ENCODE measurements at places on chromosomes 2 and 18.

DNA sequence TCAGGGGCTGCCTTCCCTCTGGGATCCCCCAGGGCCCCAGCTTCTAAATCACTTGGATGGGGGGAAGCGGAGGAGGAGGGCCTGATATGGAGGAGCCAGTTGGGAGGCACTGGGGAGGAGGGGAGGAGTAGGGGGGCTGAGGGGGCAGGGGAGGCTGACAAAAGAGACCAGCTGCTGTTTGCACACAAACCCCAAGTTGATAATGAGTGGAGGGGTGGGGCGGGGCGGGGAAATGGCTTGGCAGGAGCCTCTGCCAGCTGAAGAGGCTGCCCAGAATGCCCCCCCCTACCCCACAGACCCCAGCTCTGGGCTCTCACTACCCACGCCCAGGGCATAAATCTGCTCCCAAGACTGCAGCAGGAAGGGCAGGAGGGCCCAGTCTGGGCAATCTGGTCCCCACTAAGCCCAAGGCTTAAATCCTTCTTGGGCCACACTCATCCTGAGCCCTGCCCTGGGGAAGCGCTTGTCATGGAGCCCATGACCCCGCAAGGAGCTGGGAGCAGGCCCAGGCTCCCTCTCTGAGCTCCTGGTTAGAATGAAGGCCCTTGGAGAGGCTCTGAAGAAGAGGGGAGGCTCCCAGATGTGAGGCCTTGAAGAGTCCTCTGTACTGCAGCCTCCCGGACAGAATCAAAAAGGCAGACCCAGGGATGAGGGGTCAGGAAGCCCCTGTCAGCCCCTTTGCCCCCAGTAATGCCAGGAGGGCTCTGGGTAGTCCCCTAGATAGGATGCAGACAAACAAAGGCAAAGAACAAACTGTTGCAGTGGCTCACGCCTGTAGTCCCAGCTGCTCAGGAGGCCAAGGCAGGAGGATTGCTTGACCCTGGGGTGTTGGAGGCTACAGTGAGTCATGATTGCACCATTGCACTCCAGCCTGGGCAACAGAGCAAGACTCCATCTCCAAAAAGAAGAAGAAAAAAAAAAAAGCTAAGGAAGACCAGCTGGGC, 24.8 kb upstream of the PTMA start:
- DNase-seq, result peak; percentile 67

GRCh38 chr18:47175283-47175897, 774 bp downstream of the IER3IP1 start:
- peak; percentile 43 for DNase-seq

- DNase-seq, result peak; percentile 64
Measured at GRCh38 chr2:214410918-214411554, at the start of gene VWC2L. TSS of gene VWC2L (plus strand) at chr2:214411054. CDS start at chr2:214414194, 3,140 bp downstream.

- DNase-seq, result no peak
Measured at GRCh38 chr18:58806826-58807714, 57.6 kb upstream of the ZNF532 start.

DNA sequence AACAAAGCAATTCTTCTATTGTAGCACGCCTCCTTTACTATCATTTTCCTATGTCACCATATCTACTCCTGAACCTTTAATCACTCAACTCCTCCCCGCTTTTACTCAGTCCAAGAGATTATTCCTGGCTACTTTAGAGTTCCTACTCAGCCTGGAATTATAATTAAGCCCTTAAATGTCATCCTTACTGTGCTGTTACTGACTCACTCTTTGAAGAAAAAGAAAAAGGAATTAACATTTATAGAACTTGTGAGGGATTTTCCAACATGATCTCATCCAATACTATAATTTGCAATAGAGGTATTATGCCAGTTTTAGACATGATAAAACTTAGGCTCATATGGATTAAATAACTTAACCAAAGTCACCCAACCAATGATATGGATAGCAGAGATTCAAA, 61.7 kb downstream of the CCDC88A start:
- DNase-seq, result no peak

GRCh38 chr18:37033419-37033818, 204.5 kb downstream of the KIAA1328 start:
- DNase-seq, result no peak

DNA sequence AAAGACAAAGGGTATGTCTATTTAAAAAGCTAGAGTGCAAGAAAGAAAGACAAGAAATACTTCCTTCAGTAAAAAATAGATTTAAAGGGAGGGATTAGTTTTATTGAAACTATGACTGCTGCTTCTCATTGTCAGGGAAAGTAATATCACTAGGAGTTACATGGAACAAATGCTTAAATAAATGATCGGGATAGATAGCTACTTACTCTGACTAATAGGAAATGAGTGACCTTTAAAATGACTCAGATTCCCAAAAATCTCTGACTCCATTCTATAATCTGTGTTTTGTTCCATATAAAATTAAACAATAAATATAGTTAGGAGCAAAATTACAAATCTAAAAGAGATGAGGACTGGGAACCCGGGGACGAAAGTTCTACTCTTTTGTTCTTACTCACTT, 669.3 kb downstream of the NR4A2 start:
- DNase-seq, result no peak
